ENCODE measurements at places on chromosomes 5 and 9.

- no peak for DNase-seq
Observed at GRCh38 chr9:96449523-96449844, 485 bp upstream of the HABP4 start.

DNA sequence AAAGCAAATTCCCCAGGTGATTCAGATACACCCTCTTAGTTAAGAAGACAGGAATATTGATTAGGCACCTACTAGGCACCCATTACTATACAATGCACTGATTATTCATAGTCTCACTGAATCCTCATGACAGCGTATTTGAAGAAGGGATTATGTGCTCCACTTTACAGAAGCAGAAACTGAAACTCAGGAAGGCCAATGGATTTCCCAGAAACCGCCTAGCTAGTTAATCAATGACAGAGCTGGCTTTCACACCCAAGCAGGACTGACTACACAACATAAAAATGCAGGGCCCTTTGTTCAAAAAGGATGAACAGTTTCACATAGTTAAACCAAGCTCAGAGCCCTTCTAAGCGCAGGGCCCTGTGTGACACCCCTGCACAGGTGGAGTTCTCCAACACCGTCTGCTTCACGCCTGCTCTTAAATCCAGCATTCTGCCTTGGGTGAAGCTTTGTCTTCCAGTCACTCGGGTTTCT lies 117.3 kb downstream of the TTLL11 start:
- no peak for DNase-seq

GRCh38 chr9:101566904-101567724 lies 27.7 kb downstream of the PPP3R2 start:
- peak; percentile 54 for DNase-seq

DNA sequence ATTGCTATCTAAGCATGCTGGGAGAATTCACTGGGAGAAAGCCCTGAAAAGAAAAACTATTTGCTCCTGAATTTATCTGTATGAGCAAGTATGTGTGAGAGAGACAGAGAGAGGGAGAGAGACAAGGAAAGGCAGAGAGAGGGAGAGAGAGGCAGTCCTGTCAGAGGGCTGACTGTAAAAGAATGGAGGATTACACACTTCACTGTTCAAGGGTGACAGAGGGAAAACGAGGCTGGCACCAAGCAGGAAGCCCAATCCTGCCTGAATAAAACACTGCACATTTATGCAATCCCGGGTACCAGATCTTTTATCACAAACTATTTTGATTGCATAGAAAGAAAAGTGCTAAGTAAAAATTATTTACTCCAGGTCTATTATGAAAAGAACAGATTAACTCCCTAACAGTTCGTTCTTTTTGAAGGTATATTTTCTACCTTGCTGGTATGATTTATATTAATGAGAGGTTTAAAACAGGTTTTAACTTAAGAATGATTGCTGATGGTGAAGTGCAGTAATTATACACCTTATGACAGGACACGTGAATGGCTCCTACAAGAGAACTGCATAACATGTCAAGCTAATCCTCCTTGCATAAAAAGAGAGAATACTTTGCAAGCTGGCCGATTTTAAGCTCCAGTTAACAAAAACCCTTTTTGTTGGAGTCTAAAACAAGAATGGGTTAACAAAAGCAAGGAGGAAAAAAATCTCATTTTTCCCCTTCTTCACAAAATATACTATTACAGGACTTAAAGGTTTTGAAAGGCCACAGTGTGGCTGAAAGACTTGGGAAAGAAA lies 82.5 kb downstream of the NFIB start:
- no peak for DNase-seq

- no peak for DNase-seq
Observed at GRCh38 chr5:39605588-39606575, 181.1 kb upstream of the DAB2 start.

- DNase-seq = no peak
Observed at GRCh38 chr5:122507581-122507980, 195.5 kb downstream of the SNCAIP start.

DNA sequence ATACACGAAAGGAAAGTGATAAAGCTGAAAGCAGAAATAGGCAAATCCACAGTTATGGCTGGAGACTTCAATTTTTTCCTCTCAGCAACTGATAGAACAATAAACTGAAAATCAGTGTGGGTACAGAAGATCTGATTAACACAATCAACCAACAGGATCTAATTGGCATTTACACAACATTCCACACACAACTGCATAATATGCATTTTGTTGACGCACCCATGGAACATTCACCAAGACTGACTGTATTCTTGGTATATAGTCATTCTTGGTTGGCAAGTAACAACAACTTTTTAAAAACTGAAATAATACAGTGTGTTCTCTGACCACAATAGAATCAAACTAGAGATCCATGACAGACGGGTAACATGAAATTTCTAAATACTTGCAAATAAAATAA lies 218.7 kb upstream of the S1PR3 start:
- no peak for DNase-seq

- no peak for DNase-seq
Observed at GRCh38 chr9:116405321-116405720, 251.7 kb downstream of the PAPPA start.

DNA sequence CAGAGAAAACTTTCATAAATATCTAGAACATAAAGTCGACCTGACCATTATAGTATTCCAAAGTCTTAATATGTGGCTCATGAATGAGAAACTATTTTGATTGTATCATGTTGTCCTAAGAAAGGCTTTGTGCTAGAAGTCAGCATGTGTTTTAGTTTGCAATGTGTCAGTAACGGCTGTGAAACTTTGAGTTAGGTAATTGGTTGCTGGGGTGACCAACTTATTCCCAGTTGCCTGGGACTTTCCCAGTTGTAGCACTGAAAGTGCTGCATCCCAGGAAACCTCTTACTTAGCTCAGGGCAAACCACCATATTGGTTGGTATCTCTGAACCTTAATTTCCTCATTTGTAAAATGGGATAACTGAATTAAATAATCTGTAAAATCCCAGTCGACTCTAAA lies 114.6 kb upstream of the SLC12A2 start:
- DNase-seq = no peak

DNA sequence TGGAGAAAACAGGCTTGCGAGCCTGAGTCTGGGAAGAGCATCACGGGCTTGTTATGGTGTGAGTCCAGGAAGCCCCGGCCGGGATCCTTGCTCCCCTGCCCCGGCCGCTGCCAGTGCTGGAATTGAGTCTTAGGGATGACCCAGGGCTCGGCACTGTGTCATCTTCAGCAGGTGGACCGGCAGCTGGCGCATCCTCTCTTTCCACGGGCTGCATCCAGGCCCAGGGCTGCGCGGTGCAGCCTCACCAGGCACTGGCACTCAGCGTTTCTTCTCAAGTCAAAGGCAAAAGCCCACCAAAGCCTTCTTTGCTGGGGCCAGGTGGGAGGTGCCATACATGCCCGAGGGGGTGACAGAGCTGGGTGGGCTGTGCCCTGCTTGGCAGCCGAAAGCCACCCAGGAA lies 46.6 kb downstream of the COL5A1 start:
- DNase-seq = no peak

All from activated CD4-positive, alpha-beta T cell treated with anti-CD3 and anti-CD28 coated beads, Interleukin-2, amount 10 ng/mL, durations not matched to agents 7 days and 5 days (primary cell).